ENCODE measurements at places on chromosomes 1 and 21.

GRCh38 chr1:29785137-29785527, 548.8 kb downstream of the PTPRU start:
- no peak for DNase-seq

DNA sequence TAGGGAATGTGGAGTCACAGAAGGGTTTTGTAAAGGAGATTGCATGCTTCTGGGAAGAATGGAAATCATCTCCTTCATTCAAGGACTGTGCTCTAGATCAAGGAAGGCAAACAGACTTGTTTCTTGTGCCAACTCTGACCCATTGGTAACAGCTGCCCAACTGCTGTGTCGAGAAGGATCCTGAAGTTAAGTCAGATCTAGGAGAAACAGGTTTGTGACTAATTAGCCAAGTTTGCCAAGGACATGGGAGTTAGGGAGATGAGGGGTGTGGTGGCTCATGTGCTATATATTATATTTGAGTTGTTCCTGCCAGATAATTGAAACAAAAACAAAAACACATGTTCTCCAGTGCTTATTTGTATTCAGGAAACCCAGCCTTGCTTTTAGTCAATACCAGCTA, 251.2 kb upstream of the USP24 start:
- peak; percentile 44 for DNase-seq

- no peak for DNase-seq
Measured at GRCh38 chr1:1950940-1951339, 31.9 kb upstream of the TMEM52 start.

GRCh38 chr1:101237229-101237837, 514 bp downstream of the S1PR1 start:
- peak; percentile 79 for DNase-seq

Data from renal cortical epithelial cell (primary cell).